ENCODE measurements at places on chromosomes 1 and 21. TPM values are rescaled to one million over a fixed set of nuclear protein-coding genes. Genes with fewer than 3 reads are reported as not detected.

DNA sequence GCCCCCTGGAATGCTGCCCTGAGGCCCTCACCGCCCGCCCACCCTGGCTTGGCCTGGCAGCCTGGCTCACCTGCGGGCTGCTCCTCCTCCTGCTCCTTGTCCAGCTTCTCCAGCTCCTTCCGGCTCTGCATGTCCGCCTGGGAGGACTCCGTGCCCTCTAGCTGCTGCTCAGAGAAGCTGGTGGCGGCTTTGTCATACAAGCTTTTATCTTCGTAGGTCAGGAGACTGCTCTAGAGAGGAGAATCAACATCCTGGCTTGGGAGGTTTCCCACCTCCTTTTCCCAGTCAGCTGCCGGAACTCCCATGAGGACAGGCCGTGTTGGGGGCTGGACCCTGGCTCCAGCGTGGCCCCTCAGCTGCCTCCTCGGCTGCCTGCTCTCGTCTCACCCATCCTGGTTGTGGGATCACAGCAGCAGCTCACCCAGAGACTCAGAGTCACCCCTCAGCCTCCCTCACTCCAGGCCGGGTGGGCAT, 36.6 kb upstream of the TMEM52 start:
- no peaks in the 10 kb centered on the region for H3K4me1 ChIP-seq
- DNase-seq: no peak
- no peak overlapping the region for H3K27ac ChIP-seq

GRCh38 chr1:9494936-9495758, 44.1 kb upstream of the SLC25A33 start:
- no peaks in the 10 kb centered on the region for H3K27me3 ChIP-seq
- H3K27ac ChIP-seq: no peak overlapping the region
- H3K4me3 ChIP-seq: peak overlapping the region; percentile 56
- H3K36me3 ChIP-seq: no peaks in the 10 kb centered on the region
- DNase-seq: peak; percentile 82

DNA sequence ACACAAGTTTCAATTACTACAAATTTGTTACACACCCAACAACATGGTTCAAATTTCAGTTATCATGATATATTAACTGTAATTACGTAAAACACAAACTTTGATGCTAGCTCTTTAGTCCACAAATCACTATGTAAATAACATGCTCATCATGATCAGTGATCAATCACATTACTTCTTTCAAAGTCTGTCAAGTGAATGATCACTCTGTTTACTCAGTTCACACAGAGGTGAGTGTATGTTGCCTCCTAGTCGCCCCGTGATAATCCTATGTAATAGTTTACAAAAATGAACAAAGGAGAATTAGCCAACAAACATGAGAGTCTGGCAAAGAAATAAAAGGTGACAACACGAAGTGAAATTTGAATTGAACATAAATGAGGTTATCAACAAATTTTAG, 14.3 kb downstream of the EDEM3 start:
- H3K36me3 ChIP-seq: no peaks in the 10 kb centered on the region
- no peak for DNase-seq
- peaks cover 14% of the 10 kb centered on the region for H3K4me1 ChIP-seq
- H3K4me3 ChIP-seq: no peak overlapping the region

- H3K27me3 ChIP-seq: no peaks in the 10 kb centered on the region
- no peaks in the 10 kb centered on the region for H3K36me3 ChIP-seq
- no peak for DNase-seq
- H3K4me3 ChIP-seq: no peak overlapping the region
These were observed 68.7 kb downstream of the DNTTIP2 start for GRCh38 chr1:93810316-93810715.

- H3K36me3 ChIP-seq: no peaks in the 10 kb centered on the region
- no peak overlapping the region for H3K4me3 ChIP-seq
- no peak for DNase-seq
- H3K27ac ChIP-seq: peak overlapping the region; percentile 31
- peaks cover 18% of the 10 kb centered on the region for H3K4me1 ChIP-seq
These were observed 46.9 kb downstream of the GIPC2 start for GRCh38 chr1:78092643-78093042.

Gene CGN
- polyA plus RNA-seq: 0.03 TPM

Gene GPR3
- polyA plus RNA-seq: 0.98 TPM

- H3K4me3 ChIP-seq: no peak overlapping the region
- H3K36me3 ChIP-seq: no peaks in the 10 kb centered on the region
- no peaks in the 10 kb centered on the region for H3K27me3 ChIP-seq
- no peak overlapping the region for H3K27ac ChIP-seq
These were observed 11.7 kb upstream of the PLEKHO1 start for GRCh38 chr1:150138044-150138443.

DNA sequence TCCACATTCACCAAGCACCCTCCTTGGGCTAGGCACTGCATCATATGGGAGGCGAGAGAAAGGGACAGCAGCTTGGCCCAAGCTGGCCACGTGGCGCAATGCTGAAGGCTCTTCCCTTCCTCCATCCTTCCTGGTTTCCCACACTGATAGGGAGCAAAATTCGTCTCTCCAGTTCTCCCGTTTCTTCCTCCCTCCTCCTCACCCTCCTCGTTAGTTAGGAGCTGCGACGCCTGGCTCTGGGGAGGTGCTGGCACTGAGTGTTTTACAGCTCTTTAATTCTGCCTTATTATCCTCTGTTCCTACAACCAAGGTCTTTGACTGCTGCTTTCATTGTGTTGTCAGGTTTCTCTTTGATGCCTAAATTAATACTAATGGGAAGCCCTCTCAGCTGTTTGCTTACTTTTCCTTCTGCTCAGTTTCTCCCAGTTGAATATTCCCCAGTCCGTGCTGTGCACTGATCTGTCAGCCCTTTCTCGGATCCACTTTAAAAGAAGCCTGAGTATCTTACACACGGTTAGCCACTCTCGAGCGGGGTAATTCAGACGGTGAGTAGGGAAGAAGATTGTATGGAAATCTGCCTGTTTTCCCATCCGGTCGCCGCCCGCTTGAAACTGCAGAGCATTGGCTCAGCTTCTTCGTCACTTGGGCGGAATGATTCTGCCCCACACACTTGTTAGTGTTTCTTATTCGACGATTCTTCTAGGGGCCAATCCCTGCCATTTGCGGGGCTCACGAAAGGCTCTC, 56.2 kb upstream of the SMYD2 start:
- peak overlapping the region; percentile 75 for H3K27ac ChIP-seq
- no peaks in the 10 kb centered on the region for H3K27me3 ChIP-seq
- H3K36me3 ChIP-seq: no peaks in the 10 kb centered on the region
- peak; percentile 25 for DNase-seq
- H3K4me1 ChIP-seq: peaks cover 22% of the 10 kb centered on the region

Data from psoas muscle (tissue), 8 donors.